ENCODE measurements at places on chromosomes 5 and 9.

- no peak for DNase-seq
Observed at GRCh38 chr5:173278641-173279040, 43.6 kb upstream of the NKX2-5 start.

GRCh38 chr5:111781200-111781599 lies 24.2 kb upstream of the NREP start:
- no peak for DNase-seq

- no peak for DNase-seq
Observed at GRCh38 chr5:115543365-115544042, 1.1 kb downstream of the FEM1C start.

- DNase-seq, result no peak
Observed at GRCh38 chr5:32332966-32333365, 20.2 kb upstream of the MTMR12 start.

DNA sequence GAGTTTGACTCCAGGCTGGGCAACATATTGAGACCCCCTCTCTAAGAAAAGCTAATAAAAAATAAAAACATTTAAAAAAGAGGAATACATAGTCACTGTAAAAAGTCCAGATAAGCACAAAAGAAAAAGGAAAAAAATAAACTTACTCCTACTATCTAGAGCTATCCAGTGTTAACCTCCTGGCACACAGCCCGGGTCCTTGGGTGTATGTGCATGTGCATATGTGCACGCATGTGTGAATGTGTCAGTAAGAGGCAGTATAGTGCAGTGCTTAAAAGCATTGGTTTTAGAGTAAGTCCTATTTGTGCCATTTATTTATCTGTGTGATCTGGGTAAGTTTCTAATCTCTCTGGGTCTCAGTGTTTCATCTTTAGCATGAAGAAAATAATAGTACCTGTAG lies 26.7 kb downstream of the FAM219A start:
- DNase-seq, result no peak

- no peak for DNase-seq
Observed at GRCh38 chr5:135079099-135079681, 45.2 kb upstream of the PITX1 start.

GRCh38 chr9:88544245-88544644 lies 9.3 kb downstream of the NXNL2 start:
- DNase-seq, result no peak

Data from Panc1 (cell line).